ENCODE measurements at places on chromosomes 6 and 20.

- DNase-seq, result peak; percentile 61
Observed at GRCh38 chr20:38221119-38221589, 39.4 kb downstream of the KIAA1755 start.

GRCh38 chr6:29553268-29554057 is 6.1 kb downstream of the UBD start:
- peak; percentile 46 for DNase-seq

DNA sequence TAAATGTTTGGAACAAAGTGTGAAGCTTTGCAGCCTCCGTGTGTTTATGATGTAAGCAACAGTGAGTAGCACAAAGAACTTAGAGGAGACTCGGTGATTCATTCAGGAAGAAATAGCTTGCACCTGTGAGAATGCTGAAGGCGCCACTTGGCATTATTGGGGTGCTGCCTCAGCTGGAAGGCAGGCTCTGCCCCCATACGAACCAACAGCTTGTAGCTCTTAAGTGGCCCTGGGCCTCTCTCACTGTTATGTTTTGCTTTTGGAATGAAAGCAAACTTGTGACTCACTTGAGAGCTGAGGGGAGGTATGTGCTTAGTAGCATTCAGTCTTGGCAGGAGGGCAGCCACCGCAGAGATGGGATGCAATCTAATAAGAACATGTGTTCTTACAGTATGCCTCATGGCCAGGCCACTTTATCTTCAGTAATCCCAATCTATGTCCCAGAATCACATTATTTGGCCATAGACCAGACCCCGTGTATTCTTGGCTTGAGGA is 310.7 kb downstream of the EYA4 start:
- peak; percentile 11 for DNase-seq

- DNase-seq, result no peak
Observed at GRCh38 chr20:44908987-44909871, 631 bp upstream of the PABPC1L start.

DNA sequence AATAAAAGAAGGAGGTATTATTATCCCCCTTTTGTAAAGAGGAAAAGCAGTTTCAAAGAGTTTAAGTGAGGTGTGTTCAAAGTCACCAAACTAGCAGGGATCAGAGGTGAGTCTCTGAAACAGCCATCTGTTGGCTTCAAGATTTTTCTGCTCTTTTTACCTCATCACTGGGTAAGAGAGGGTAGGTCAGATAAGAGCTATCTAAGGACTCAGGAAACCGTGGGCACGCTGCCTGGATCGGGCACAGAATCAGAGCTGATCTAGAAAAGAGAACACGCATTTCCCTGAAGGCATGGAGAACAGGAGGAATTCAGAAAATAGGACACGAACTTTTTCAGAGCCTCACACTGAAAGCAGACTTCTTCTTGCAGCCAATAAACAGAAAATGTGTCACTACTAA is 65.8 kb upstream of the LY86 start:
- no peak for DNase-seq

DNA sequence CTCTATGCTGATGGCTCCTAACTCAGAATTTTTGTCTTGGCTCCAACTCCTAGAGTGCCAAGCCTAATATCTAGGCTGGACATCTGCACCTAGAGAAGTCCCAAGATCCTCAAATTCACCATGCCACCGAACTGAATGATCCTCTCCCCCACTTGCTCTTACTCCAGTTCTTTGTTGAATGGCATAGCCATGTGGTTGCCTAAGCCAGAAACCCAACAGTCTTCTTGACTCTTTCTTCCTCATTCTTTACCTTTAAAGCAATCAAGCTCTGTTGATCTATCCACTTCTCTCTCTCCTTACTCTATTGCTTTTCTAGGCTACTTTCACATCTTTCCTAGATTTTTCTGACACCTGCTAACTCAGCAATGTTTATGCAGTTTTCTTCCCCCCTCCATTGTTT is 126.5 kb upstream of the FOXO3 start:
- no peak for DNase-seq

All from transverse colon (tissue), 4 donors.